A549 treated with CpdA at 1 μM for 4 hours (cell line): ENCODE measurements at places on chromosomes 5 and 9. TPM values are rescaled to one million over a fixed set of nuclear protein-coding genes. Genes with fewer than 3 reads are reported as not detected.

Gene GPR150
- 0.07 to 0.15 TPM (median 0.08 TPM) in 4 of 5 replicates, not detected in the other for total RNA-seq

Gene ACSL6
- 0.06 to 0.24 TPM (median 0.17 TPM) in 4 of 5 replicates, not detected in the other for total RNA-seq

Gene SPINK4
- total RNA-seq: not detected in 5 replicates

Gene CD274
- total RNA-seq: 2.1 to 2.5 TPM (median 2.2 TPM) in 5 replicates

Gene PRSS3
- total RNA-seq: 11.1 to 15.9 TPM (median 14.0 TPM) in 5 replicates

Gene IL7R
- 0.24 to 0.79 TPM (median 0.45 TPM) in 5 replicates for total RNA-seq

Gene CER1
- total RNA-seq: not detected in 5 replicates

Gene ZBED3
- total RNA-seq: 2.5 to 3.4 TPM (median 3.4 TPM) in 5 replicates

Gene ALDH1B1
- total RNA-seq: 53.2 to 61.7 TPM (median 55.1 TPM) in 5 replicates

Gene HTR4
- total RNA-seq: not detected in 5 replicates

Gene CAVIN4
- total RNA-seq: 0.39 to 0.91 TPM (median 0.50 TPM) in 5 replicates

Gene ADAMTSL2
- not detected in 5 replicates for total RNA-seq

Gene DDX4
- total RNA-seq: 0.02 TPM in 1 of 5 replicates, not detected in the others

Gene PLPP7
- total RNA-seq: 0.05 TPM in 1 of 5 replicates, not detected in the others

Gene BTNL8
- not detected in 5 replicates for total RNA-seq

Gene PLCXD3
- 0.19 to 0.48 TPM (median 0.31 TPM) in 5 replicates for total RNA-seq

Gene MYOZ3
- 0.05 to 0.09 TPM (median 0.06 TPM) in 4 of 5 replicates, not detected in the other for total RNA-seq

Gene TAF1L
- not detected in 5 replicates for total RNA-seq
